ENCODE measurements at places on chromosomes 12 and 14.

DNA sequence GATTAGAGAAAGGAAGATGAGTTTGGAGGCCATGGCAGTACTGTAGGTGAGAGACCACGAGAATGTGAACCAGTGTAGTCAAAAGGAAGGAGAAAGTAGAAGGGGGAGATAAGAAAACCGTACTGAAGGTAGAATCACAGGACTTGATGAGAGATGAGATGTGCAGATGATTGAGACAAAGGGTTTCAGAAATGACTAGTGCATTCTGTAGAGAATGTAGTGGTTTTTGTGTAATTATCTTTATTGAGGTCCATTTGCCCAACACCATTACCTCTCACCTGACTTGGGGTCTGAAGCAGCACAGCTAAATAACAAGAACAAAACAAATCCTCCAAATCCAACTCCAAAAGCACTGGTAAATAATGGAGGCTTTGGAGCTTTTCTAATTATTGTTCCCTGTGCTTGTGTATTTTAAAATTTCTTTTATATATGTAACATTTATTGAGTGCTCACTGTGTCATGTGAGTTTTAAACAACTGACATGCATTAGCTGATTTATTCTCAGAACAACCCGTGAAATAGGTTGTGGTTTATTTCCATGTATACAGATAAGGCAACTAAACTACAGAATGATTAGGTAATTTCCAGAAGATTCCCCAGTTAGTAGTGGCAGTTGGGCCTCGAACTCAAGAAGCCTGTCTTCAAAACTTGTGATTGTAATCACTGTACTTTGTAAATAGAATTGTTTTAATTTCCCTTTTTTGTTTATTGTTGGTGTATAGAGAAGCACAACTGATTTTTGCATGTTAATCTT is 390.0 kb downstream of the AEBP2 start:
- no peak for DNase-seq

DNA sequence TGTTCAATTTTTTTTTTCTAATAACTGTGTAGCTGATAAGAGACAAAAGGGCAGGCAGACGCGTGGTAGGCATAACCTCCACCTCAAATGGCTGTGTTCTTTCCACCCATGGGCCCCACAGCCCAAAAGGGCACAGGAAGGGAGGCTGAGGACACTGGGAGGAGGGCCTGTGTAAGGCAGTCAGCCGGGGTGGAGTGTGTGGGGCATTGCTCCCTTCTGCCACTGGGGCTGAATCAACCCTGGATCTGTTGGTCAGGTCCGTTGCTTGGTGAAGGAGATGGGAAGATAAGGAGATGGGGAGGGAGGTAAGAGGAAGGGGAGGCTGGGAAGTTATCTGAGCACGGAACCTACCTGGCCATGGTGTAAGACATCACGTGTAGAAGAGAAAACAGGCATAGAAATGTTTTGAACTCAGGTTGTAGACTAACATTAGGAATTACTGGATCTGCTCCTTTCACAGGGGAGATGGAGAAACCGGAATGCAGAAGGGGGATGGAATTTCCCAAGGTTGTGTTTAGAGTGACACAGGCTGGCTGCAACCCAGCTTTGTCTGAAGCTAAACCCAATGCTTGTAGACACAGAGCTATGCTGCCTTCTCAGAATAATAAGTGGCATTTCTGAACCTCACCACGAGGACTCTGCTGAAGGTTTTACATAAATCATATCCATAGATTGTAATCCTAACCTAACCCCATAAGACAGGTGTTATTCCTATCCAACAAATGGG is 138.5 kb upstream of the NOS1 start:
- peak; percentile 25 for DNase-seq

GRCh38 chr12:94597268-94597667 is 53.1 kb downstream of the TMCC3 start:
- DNase-seq, result no peak

- DNase-seq, result peak; percentile 85
Observed at GRCh38 chr12:85872497-85873091, 1.5 kb upstream of the NTS start.

DNA sequence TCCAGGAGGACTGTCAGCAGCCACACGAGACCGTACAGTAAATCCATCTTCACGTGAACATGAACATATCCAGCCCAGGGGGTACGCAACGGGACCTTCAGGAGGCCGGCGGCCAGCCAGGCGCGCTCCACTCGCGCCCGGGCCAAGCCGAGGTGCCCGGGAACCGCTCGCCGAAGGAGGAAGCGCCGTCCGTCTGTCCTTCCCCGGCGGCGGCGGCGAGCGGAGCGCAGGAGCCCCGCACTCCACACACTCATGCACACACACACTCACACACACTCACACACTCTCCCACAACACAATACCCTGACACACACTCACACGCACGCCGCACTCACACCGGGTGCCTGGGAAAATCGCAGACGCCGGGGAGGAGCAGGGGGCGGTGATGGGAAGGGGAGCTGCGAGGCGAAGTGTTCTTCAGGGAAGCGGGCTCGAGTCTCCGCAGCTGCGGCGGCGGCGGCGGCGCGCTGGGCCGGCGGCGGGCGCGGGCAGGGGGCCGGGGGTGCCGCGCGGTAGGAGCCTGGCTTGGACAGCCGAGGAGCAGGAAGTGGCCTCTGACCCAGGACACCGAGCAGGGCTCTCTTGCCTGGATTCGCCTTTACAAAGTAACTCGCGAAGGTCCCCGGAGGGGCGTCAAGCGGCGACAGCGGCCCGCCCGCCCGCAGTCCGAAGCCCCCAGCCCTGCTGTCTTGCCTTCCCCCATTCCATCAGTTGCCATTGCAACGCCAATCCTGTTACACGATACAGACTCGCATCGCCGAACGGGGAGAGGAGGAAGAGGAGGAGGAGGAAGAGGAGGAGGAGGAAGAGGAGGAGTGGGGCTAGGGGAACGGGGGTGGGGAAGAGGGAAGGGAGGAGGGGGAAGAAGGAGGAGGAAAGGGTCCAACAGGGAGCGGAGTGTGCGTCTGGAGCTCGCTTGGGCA is 601 bp downstream of the MDGA2 start:
- DNase-seq, result peak; percentile 55

GRCh38 chr12:65493913-65494245 is 215.4 kb downstream of the MSRB3 start:
- no peak for DNase-seq

GRCh38 chr12:62731055-62731820 is 203.7 kb downstream of the PPM1H start:
- no peak for DNase-seq

DNA sequence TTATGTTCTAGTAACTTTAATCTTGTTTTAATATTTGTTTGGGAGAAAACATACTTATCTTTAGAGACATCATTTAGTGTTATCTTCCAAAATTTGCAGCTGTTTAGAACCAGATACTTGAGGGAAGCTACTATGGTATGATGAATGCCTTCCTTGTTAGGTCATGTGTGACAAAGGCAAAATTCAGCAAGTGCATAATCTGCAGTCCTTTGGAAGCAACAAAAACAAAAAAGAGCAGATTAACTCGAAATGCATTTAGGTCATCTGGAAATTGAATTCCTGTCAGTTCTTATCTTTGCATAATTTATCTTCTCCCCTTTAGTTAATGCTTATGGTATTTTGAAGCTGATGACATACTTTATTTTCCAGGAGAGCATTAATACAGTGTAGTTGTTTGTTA is 3.5 kb downstream of the FBXO34 start:
- peak; percentile 88 for DNase-seq

DNA sequence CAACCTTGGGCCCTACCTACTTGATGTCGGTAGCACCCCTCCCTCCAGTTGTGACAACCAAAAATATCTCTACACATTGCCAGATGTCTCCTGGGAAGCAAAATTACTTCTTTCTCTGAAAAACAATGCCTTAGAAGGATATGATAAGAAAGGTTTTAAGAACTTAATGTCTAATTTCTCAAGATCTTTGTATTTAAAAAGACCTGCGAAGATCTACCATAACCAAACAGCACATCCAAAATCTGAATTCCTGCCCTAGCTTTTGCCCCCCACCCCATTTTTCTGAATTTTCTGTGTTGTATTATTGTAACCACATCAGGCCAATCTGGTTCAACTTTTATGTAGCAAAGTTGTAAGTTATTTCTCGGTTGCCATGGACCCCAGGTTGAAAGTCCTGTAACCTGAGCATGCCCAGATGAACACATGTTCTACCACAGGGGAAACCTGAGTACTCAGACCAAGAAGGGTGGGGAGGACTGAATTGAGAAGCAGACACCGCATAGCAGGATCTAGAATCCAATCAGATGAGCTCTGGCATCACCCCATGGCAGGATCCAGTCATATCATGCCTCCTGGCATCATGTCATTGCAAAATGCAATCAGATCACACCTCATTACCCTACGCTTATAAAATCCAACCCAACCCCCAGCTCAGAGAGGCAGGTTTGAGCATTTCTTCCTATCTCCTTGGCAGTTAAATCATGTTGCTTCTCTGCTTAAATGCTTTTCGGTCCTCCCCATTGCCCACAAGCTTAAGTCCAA is 8.7 kb downstream of the TMEM253 start:
- DNase-seq, result peak; percentile 79

DNA sequence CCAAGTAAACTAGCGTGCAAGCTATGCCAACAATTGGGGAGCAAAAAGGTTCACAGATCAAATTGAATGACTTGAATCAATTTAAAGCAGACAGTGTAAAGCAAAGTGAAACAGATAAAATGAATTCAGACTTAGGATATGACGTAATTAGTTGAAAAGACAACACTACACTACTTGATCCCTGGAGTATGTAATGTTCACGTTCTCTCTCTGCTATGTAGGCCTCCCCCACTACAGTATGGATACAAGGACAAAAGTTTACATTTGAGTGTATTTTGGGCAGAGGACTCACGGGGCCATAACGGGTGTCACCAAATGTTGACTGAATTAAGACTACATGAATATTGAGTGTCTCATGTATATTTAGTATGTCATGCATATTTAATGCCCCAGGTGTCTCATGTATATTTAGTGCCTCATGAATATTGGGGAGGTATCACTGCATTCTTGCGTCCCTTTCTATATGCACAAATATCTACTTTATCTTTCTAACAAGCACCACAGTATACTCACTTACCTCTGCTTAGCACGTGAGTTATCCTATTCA is 44.5 kb downstream of the RERGL start:
- DNase-seq, result no peak

DNA sequence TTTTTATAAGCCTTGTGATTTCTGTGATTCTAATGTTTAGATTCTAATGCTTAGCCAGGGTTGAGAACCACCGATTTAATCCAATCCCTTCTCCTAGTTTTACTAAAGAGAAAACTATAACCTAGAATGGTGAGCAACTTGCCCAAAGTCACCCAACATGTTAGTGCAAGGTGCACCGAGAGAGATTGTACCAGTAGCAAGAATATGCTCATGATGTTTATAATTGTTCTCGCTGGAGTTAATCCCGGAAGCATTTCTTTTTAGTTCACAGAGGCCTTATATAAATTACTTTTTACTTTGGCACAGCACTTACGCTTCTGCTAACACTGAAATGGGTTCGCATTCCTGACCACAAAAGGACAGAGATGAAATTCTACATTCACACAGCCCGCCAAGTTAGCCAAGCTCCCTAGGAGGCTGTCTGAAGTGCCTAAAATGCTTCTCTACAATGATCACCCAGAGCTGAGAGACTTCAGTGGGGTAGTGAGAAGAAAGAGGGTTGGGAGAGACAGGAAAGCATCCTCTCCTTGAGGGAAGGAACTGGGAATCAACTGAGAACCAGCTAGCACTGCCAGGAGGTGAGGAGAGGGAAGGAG is 579 bp upstream of the BLOC1S1 start:
- peak; percentile 40 for DNase-seq

DNA sequence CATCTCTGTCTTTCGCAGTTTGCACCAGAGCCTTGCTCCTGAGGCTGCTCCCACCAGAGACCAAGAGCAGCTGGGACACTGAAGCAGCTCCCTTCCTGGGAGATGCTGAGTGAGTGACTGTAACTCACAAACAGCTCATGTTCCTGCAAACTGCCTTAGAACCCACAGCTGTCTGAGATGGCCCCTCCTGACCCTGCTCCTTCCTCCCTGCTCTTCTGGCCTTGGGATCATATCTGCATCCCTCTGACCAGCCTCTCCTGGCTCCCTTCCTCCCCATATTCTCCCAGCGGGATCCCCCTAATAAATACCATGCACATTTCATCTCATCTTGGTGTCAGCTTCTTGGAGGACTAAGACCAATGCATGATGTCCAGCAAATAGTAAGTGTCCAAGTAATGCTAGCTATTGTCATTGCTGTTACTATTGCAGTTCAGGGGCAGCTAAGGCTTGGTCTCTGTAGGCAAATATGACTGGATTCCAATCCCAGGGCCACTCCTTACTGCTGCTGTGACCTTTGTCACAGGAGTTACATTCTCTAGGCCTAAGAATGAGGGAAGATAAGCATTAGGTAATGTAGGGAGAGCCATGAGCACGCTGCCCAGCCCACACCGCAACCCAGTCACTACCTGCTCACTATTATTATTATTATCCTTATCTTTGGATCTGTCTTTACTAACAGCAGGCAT is 47.9 kb downstream of the SYNE3 start:
- DNase-seq, result no peak

DNA sequence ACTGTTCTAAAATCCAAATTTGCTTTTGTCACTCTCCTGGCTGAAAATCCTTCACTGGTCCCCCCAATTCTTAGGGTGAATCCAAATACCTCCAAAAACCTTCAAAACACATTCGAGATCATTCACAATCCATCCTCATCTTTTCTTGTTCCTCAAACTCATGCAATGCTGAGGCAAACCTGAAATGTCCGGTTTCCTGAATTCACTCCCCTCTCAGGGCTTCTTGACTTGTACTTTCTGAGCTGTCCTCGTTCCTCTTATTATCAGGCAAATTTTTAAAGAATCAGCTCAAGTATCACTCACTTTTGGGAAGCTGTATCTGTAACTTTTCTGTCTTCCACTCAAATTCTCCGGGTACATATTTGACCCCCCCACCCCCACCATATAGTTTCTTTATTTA is 84.9 kb upstream of the DUSP6 start:
- DNase-seq, result no peak

DNA sequence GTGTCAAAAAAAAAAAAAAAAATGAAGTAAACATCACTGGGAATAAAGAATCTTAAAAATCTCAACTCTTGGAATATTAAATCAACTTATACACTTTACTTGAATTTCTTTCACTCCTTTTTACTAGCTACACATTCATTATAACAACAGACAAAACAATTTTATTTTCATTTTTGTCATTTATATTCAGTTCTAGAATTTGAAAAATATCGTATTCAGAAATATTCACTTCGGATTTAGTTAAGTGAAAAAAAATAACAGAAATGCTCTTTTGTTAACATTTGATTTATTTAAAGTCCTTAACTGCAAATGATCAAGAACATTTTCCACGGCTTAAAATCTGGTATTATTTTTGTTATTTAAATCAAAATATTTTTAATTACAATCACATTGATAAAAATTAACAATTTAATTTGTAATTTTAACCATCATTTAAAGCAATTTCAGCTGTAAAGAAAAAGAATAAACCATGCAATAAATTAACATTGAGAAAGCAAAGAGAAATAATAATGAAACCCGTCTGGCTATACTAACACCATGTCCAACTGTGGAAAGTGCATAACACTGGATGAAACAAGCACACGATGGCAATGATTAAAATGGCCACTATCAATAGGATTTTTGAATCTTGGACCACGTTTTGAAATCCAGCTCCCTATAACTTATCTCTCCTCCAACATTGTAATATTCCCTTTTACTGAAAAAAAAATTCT is 5.2 kb downstream of the FOXA1 start:
- DNase-seq, result no peak
